ENCODE measurements at places on chromosomes 1 and 21. TPM values are rescaled to one million over a fixed set of nuclear protein-coding genes. Genes with fewer than 3 reads are reported as not detected.

C1orf53 gene
- 3.4 TPM for total RNA-seq

TDRD5 gene
- total RNA-seq = not detected

PPIAL4G gene
- not detected for total RNA-seq

JAM2 gene
- total RNA-seq = 1.4 TPM

PTPRF gene
- 15.3 TPM for total RNA-seq

TMEM52 gene
- 0.32 TPM for total RNA-seq

AHCYL1 gene
- 47.1 TPM for total RNA-seq

TSHB gene
- not detected for total RNA-seq

CFHR3 gene
- not detected for total RNA-seq

RXFP4 gene
- not detected for total RNA-seq

JTB gene
- 71.2 TPM for total RNA-seq

SHISAL2A gene
- not detected for total RNA-seq

TLR5 gene
- not detected for total RNA-seq

INKA2 gene
- total RNA-seq = 0.77 TPM

TACSTD2 gene
- 0.26 TPM for total RNA-seq

ZNF683 gene
- total RNA-seq = not detected

OR10J1 gene
- not detected for total RNA-seq

OR2T2 gene
- not detected for total RNA-seq

AUNIP gene
- 0.09 TPM for total RNA-seq

EFNA3 gene
- total RNA-seq = 1.1 TPM

ADORA1 gene
- 24.5 TPM for total RNA-seq

RPS6KC1 gene
- 35.9 TPM for total RNA-seq

RGS16 gene
- total RNA-seq = 1.1 TPM

TMEM54 gene
- 55.5 TPM for total RNA-seq

FCAMR gene
- total RNA-seq = under 0.01 TPM
